ENCODE measurements at places on chromosomes 2 and 18.

- no peak for DNase-seq
Measured at GRCh38 chr18:5606951-5607350, 63.2 kb upstream of the EPB41L3 start.

DNA sequence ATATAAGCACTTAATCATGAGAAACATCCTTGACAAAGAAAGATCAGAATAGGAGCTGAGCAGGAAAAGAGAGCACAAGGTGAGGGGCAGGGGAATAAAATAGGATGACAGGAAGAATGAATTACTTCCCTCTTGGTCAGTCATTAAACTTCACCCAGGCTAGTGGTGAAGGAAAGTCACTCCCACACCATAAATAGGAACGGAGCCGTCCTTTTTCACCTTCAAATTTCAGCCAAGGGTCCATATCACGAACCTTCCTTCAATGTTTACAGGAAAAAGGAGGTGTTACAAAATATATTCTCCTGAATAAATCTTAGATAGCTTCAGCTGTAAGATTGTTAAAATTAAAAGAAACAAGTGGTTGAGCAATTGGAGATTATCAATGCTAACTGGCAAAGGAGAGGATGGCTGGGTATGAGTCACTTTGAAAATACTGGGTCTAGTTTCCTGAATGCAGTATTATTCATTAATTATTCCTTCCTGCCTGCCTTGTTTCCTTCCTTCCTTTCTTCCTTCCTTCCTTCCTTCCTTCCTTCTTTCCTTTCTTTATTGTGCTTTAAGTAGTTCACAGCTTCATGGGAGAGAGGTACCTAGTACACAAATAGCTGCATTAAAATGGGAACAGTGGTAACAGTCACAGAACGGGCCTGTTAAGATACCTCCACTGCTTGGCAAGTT lies 292.3 kb upstream of the ID2 start:
- DNase-seq = no peak

- DNase-seq = no peak
Measured at GRCh38 chr2:210577263-210578071, 21.1 kb downstream of the CPS1 start.

DNA sequence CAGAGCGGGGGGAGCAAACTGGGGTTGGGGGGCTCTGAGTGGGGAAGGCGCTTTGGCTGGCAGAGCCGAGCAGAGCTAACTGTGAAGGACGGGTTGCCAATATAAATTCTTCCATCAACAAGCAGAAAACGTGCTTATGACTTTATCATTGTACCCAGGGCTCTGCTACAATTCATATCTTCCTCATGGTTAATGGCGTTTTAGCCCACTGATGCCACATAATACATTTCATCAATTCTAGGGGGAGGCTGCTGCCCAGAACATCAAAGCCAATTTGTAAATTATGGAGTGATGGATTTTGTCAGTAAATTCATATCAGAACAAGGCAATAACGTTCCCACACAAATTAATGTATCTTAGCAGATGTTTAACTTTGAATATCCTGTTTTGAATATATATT lies 175.5 kb upstream of the RAB12 start:
- DNase-seq = no peak

GRCh38 chr2:98773907-98774306 lies 43.0 kb upstream of the MGAT4A start:
- no peak for DNase-seq

- no peak for DNase-seq
Measured at GRCh38 chr2:156436497-156437085, 412 bp downstream of the GPD2 start.

DNA sequence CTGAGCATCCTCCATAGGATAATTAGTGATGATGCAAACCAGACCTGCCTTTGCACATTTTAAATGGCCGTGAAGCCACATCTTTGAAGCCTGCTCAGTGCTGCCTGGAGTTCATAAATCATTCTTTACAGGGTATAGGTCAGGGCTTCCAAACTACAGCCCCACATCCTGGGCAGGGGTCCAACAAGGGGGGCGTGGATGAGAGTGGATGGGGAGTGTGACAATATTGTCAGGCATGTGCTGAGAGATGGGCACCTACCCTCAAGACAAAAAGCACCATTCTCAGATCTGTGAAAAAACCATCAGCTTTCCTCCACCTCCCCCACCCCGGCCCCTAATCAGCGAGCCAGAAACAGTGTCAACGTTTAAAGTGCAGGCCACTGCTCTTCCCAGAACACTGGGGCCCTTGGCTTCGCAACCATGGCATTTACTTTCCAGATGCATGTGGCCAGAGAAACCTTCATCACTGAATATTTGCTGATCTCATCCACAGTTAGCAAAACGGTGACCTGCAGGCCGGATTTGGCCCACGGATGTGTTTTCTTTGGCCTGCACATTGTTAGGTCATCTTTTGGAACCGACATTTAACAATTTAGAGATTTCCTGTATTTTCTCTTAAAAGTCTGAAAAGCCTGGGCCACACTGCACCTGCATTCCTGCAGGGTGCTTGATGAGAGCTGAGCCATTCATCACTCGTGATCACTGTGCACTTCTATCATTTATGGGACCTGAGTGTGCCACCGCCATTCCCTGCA lies 130.7 kb downstream of the ANKRD44 start:
- no peak for DNase-seq

DNA sequence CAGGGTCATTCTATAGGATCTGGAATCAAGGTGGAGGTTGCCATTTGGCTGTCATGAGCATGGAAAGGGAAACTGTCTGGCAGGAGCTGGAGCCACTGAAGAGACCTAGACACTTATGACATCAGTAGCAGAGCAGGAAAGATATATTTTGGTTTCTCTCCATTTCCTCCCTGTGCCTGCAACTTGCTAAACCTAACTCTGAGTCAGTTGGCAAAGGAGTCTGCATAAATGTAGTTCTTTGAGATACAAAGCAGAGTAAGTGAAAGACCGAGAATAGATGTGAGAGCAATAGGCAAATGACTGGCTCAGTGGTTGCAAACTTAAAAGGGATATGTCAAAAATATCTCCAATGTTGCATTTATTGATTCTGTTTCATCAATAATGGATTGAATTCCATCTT lies 757.7 kb downstream of the KCNJ3 start:
- no peak for DNase-seq

GRCh38 chr2:226414335-226414734 lies 385.3 kb downstream of the IRS1 start:
- DNase-seq = no peak

DNA sequence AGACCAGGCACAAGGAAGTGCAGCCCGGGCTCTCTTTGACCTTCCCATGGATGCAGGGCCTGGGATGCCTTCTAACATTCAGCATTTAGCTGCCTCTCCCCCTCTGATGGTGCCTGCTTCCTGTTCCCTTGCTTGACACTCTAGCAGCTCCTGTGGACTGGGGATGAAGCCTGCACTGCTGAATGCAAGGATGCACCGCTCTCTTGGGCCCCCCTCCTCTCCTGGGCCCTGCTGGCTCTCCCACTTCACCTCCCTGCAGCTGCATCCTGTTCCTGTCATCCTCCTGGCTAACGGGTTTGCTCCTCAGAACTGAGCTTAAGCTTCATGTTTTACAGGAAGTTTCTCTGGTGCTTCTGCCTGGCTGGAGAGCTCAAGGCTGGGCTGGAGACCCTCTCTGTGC lies 254.1 kb downstream of the TSN start:
- DNase-seq = no peak

GRCh38 chr2:53544871-53545558 lies 222.6 kb upstream of the CHAC2 start:
- DNase-seq = no peak

DNA sequence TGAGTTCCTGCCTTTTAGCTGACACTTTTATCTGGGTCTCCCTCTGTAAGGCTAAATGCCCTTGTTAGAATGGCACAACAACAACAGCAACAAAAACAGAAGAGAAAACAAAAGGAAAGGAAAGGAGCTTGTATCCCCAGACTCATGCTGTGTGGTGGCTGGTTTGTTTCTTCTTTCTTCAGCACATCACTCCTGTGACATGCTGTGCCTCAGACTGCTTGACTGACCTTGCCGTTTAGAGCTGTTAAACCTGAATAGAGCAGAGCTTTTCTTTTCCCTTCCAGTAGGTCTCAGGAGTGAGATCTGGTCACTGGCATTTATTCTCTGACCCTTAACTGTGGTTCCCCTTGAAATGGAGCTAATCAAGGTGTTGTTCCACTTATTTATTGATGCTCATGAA lies 18.9 kb downstream of the GALNT13 start:
- DNase-seq = no peak

- DNase-seq = no peak
Measured at GRCh38 chr18:47244086-47244485, 7.4 kb downstream of the SKOR2 start.

GRCh38 chr2:98070081-98070480 lies 16.9 kb upstream of the VWA3B start:
- no peak for DNase-seq

- no peak for DNase-seq
Measured at GRCh38 chr2:68659081-68659480, 15.7 kb downstream of the PROKR1 start.

- no peak for DNase-seq
Measured at GRCh38 chr2:42385225-42385624, 24.2 kb upstream of the COX7A2L start.

DNA sequence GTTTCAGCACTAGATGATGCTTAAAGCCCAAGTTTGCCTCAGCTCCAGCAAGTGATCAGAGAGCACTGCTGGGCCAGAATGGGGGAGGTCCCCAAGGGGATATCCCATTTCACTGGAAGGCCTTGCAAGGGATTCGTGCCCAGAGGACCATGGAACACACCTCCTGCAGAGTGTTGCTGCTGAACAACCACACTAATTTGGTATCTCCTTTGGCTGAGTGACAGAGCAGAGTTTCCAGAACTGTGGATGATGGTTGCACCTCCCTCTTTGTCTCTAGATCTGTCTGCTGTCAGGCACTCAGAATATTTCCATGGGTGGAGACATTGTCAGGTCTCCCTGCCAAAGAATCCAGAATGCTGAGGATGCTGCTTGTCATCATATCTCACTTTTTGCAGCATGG lies 484.8 kb upstream of the NETO1 start:
- DNase-seq = no peak

DNA sequence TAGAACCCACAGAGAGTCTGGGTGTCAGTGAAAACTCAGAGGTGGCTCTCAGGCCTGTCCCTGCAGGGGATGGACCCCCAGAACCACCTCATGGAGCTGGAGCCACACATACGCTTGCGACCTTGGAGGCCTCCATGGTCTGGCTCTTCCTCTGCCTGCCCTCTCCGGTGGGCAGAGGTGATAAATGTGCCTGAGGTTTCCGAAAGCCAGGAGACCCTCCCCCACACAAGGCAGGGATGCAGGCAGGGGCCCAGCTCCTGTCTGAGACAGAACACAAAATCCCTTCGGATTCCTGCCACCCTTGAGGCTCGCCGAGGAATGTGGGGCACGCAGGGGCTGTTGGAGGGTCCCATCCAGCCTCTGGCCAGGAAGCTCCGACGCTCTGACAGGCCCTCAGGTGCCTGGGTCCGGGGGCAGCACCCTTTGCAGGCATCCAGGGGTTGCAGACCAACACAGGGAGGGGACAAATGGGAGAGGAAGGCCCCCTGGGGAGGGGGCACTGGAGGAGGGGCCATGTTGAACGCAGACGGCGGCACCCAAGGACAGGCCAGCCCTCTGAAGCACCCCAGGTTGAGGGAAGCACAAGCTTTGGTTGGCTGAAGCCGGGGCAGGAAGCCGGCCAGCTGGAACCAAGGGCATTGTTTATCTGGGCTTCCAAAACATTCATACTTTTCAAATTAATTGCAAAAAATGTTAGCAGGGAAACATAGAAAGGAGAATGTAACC lies 4.1 kb upstream of the SNED1 start:
- peak; percentile 79 for DNase-seq

- DNase-seq = no peak
Measured at GRCh38 chr2:236764716-236765115, 195.1 kb downstream of the ACKR3 start.

DNA sequence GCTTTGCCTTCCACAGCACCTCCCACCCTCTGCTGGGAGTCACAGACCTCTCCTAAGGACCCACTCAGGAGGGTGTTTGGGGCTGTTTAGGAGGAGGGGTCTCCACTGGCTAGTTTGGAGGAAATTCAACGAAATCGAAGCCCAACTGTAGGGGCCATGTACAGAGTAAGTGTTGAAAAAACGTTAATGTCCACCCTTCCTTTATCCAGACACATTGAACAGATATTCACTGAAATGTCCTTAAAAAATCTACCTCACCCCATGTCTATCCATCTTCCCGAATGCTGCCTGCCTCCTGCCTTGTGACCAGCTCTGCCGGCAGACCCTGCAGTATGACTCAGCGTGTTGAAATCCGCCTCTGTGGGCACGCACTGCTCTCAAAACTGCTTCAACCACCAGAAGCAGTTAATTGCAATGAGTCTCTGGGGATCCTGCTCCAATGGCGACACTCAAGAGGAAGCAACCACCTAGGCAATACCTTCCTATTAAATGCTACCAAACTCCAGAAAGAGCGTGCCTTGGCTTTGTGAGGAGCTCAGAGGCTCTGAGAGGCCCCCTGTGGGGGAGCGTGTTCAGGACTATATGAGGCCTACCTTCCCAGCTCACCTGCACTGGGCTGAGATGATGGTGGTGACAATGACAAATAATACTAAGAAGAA lies 61.4 kb upstream of the RTN4 start:
- DNase-seq = peak; percentile 80

DNA sequence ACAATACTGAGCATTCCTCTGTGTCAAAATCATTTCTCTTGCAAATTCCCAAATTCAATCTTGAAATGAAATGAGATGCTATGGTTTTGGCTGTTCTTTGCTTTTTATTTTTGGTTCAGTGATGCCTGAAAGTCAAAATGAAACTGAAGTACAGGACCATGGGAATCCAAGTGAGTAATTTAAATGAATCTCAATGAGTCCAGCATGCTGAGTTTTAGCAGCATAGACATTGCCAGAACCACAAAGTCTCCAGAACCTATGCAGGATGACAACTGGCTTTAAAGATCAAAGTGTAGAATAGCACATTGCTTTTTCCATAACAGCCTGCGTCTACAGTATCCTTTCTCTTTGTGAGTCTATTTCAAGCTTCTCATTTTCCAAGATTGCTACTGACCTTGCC lies 1050.7 kb upstream of the PIK3C3 start:
- no peak for DNase-seq
